ENCODE measurements at places on chromosomes 1 and 21.

- no peak for DNase-seq
Observed at GRCh38 chr1:202935844-202936243, 8.8 kb upstream of the KLHL12 start.

GRCh38 chr1:166836733-166837132, 2.5 kb upstream of the POGK start:
- DNase-seq, result no peak

- DNase-seq, result no peak
Observed at GRCh38 chr21:45290948-45291612, 3.4 kb upstream of the POFUT2 start.

DNA sequence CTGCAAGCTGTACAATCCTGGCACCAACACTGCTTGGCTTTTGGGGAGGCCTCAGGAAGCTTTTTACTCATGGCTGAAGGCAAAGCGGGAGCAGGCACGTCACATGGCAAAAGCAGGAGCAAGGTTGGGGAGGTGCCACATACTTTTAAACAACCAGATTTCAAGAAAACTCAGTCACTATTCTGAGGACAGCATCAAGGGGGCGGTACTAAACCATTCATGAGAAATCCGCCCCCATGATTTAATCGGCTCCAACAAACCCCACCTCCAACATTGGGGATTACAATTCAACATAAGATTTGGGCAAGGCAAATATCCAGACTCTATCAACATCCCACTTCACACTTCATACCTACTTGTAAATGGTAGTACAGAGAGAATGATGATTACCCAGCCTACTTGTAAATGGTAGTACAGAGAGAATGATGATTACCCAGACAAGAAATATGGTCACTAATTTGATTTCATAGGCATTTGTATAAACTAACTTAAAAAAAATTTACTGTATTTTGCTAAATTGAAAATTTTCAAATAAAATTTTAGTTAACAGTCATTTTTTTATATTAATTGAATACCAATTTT, 24.9 kb downstream of the ATP5PF start:
- DNase-seq, result no peak

DNA sequence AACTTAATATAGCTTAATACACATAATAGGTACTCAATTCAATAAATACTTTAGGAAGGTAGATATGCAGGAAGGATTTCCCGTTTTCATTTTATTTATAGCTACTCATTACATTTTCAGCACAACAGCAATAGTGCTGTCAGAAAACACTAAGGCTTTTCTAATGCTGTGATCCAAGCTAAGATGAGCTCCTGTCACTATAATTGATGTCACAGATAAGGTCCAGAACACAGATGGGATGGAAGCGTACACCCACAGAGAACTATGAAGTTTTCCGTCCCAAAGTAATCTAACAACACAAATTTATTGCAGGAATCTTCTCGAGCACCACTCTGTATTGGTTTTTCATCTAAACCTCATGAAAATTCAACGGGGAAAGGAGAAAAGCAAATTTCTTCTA, 13.6 kb downstream of the AUNIP start:
- DNase-seq, result no peak

DNA sequence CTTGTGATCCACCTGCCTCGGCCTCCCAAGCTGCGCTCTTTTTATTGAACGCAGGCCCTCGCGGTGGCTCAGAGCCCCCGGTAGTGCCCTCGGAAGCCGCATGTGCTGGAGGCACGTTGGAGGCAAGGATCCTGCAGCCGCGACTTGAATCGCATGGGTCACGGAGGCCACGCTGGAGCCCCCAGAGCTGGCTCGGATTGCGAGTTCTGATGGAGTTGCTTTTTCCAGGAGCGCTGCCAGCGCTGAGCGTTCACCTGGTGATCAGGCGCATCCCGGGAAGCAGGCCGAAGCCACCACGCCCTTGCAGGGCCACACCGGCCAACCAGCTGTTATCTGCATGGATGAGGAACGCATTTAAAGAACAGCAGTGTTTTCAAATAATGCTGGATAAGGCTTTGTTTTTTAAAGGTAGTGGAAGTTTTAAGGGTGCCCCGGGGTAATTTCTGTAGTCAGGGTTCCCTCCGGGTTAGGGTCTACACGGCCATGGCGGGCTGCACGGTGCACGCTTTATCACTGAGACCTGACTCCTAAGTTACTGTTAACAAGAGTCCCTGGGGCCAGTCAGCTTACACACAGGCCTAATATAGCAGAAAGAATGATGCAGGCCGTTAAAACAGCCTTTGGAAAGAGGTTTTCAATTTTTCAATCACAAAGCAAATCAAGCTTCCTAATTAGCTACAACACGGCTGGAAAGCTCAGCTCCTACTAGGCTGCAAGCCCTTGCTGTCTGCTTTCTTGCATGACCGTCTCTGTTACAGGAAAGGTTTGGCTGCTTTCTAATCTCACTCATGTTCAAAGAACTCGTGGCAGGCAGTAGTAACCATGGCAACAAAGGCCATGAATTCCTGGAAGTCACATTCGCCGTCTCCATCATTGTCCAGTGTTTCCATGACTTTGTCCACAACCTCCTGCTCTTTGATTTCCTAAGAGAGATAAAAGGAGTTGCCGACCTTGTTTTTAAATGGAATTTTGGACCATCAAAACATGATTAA, 6.0 kb downstream of the S100B start:
- no peak for DNase-seq

GRCh38 chr1:205561501-205562203, 57.2 kb downstream of the CDK18 start:
- DNase-seq, result no peak

DNA sequence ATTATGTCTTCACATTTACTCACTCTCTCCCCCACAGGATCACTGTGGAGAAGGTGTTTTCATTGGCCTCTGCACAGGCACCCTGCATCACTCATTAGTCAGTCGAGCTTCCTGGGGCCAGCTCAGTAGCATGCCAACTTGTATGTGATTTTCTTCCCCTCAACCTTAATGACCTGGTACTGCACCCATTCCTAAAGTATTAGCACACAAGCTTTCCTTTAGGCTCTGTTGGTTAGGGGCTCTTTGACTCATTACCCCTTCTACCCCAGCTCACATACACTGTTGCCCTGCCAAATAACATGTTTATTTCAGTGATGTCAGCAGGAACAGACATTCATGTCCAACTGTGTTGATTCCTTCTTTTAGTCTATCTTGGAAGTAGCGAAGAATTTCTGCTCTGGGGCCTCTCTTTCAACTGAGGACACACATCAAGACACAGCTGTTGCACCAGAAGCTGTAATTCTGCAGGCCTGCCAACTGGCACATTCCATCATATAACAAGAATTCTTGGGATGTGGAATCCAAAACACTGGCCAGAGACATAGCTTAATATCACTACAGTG, 603.5 kb upstream of the ADAMTS5 start:
- no peak for DNase-seq

- no peak for DNase-seq
Observed at GRCh38 chr1:151005729-151006319, 878 bp downstream of the MINDY1 start.

GRCh38 chr1:58727364-58727763, 27.5 kb upstream of the MYSM1 start:
- DNase-seq, result peak; percentile 20

DNA sequence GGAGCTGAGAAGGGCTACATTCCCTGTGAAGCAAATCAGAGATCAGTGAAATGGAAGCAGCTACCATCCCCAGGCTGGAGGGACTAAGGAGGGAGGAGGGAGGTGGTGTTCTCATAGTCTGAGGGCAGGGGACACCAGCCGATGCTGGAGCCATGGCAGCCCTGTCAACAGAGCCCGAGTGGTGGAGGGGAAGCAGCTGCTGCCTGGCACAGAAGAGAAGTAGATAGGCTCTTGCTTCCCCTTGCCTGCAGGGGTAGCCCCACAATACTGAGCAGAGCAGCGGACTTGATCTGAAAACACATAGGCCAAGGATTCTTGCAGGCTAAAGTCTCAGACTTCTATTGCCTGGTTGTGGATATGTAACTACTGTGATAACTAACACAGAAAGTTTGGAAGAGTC, 255.1 kb downstream of the FGGY start:
- DNase-seq, result no peak

- no peak for DNase-seq
Observed at GRCh38 chr1:239884796-239885195, 206.9 kb upstream of the FMN2 start.

- DNase-seq, result no peak
Observed at GRCh38 chr1:117335376-117336086, 31.7 kb upstream of the MAN1A2 start.

DNA sequence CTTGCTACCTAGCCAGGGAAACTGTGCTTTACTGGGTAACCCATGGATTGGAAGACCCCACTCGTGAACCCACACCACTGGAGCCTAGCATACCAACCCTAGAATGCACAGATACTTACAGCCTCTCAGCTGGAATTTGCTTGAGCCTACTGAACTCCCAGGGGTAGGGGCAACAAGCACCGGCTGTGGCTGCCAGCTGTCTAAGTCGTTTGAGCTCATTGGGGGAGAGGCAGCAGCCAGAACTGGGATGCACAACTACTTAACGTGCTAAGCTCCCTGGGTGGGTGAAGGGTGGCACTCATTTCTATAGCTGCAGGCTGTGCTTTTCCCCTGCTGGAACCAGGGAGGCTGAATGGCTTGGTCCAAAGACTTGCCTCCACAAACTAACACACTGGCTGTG, 212.4 kb downstream of the ZNF648 start:
- DNase-seq, result no peak

DNA sequence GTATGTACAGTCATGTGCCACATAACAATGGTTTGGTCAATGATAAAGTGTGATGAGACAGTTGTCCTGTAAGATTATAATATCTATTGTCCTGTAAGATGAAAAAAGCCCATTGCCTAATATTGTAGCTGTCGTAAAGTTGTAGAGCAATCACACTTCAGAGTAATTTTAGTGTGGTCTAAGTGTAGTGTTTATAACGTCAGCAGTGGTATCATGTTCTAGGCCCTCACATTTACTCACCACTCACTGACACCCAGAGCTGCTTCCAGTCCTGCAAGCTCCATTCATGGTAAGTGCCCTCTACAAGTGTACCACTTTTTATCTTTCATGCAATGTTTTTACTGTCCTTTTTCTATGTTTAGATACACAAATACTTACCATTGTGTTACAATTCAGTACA, 259.9 kb upstream of the RAB4A start:
- no peak for DNase-seq

DNA sequence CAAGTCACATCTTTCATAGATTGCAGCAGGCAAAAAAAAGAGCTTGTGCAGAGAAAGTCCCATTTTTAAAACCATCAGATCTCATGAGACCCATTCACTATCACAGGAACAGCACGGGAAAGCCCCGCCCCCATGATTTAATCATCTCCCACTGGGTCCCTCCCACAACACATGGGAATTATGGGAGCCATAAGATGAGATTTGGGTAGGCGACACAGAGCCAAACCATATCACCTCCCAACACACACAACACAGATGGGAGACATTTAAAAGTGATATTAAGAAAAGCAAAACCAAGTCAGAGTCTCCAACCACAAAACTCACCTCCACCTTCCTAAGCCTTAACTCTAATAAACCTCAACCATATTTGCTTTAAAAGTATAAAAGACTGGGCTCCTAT, 61.5 kb upstream of the TIAM1 start:
- no peak for DNase-seq

DNA sequence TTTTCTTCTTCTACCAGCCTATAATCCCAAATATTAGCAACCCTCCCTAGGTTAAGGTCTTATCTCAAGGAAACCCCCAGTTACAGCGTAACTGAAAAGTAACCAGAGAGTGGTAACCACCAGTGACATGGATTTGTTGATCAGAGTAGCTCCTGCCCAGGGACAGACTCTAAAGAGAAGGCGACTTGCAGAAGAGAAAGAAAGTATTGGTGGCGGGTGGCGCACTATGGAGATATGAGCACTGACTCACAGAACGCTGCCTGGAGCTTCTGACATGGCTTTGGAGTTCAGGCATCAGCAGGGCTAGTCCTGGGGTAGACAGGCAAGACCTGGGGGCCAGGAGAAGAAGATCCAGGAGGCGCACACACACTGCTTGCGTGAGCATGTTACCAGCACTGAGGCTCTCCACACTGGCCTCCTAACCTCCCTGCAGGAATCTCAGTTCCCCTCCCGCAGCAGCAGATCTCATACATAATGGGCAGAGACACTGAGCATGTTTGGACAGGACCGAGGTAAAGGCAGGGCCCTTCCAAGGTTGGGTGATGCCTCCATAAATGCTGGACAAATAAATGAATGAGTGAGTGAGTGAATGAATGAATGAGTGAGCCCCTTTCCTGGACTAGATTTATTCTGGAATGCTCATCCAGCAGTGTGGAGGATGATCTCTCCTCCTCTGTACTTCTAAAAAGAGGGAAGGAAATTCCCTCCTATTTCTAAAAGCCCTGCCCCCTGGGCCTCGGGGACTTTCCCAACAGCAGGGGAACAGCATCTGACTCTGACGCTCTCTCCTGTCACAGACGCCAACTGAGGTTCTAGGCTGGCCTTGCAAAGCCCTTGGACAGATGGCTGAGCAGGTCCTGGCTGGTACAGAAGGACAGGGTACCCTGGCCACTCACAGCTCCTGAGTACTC, 175.5 kb downstream of the CLIC6 start:
- no peak for DNase-seq

DNA sequence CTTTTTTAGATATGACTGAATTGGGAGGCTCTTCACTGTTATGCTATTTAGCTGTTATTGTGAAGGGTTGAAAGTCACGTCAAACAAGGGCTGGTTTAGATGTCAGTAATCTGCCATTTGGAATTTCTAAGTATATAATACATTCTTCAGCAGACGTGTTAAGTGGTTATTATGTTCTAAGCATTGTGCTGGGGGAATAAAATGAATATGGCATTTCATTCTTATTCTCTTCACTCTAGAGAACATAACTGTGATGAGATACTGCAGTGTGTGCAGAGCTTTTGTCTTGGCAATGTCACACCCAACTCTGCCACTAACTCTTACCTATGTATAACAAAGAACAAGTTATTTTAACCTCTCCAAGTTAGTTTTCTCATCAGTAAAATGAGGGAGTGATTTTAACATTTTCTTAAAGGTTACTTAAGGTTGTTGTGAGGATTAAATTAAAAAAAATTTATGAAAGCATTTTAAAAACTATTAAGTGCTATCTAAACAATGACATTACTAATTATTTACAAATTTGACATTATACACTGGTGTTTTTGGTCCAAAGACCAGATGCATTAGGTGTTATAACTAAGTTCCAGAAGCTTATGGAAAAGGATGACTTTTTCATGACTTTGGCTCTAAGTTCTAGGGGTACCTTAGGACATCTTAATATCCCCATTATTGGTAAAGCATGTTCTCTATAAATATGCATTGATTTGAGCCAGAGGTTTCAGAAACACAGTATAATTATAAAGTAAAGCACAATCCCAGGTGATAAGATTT, 58.3 kb downstream of the SLC30A7 start:
- DNase-seq, result no peak

- DNase-seq, result no peak
Observed at GRCh38 chr1:67530071-67530470, 99.9 kb upstream of the SERBP1 start.

DNA sequence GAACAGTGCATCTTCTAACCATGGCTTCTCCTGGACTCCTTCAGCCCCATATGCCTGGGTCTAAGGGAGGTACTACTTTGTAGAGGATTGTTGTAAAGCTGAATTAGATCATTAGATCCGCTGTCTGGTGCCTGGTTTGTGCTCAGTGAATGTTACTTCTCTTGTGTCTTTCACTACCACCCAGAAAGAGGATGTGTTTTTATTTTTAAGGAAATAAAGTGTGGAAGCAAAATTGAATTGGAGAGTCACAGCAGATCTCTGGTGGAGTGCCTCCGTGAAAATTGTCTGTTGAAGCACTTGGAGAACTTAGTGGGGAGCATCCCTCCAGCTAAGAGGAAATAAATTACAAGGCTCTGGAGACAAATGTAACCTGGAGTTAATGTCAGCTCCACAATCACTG, 101.8 kb upstream of the ARTN start:
- no peak for DNase-seq

GRCh38 chr1:98333406-98333805, 328.1 kb upstream of the SNX7 start:
- no peak for DNase-seq
